NCI-H748 treated with DMSO at 0.1 percent for 48 hours (cell line): ENCODE measurements at places on chromosomes 6 and 20.

DNA sequence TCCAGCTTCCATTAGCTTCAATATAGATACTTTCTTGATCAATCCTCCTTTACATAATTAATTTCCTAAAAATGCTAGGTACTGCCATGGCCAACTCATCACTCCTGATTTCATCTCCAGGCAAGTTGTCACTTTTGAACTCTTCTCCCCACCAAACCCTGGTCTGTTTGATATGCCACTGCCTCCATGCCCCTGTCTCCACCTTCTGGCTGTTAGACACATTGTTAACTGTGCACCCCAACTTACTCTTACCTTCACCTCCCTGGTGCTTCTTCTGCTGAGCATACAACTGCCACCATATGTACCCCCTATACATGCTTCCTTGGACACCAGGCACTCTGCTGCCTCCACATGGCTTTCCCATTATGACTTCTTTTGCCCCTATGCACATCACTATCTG is 21.9 kb upstream of the AIG1 start:
- DNase-seq: no peak

DNA sequence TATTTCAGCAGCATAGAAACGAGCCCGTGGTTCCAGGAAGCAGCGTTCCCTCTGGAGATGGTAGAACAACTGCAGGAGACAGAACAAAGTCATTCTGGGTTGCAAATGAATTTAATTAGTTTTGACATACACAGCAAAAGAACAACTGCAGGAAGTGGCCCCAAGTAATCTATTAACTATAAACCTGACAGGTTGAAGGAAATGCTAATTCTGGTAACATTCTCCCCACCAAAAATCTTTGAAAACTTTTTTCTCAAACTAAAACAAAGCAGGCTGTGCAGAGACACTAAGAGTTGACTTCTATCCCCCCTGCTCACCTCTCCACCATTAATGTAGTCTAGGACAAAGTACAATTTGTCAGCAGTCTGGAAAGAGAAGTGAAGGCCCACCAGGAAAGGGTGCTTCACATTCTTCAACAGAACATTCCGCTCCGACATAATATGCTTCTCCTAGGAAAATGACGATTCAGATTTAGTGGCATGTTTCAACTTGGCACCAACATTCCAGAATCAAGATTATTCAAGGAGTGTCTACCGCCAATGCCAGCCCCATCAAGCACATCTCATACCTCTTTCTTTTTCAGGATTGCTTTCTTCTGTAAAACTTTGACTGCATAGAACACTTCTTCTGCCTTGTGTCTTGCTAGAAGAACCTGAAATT is 120.4 kb upstream of the SLC2A12 start:
- DNase-seq: no peak

DNA sequence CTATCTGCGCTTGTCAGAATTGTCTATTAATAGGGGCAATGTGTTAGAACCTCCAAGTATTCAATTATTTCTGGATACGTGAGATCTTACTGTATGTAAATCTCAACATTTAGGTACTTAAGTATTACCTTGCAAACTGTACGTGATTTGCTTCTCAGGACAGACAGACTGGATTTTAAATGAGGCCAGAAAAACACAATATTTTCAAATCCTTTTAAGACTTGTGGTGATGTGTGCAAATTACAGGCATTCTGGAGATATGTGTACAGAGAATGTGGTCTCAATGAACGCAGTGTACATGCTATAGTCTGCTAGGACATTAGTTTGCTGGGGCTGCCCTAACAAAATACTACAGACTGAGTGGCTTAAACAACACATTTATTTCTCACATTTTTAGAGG is 16.9 kb downstream of the CCR6 start:
- DNase-seq: no peak

- DNase-seq: no peak
These were observed 236.9 kb downstream of the TBXT start for GRCh38 chr6:165930668-165931214.

GRCh38 chr20:36153736-36154699 is 522 bp upstream of the EPB41L1 start:
- peak; percentile 52 for DNase-seq

GRCh38 chr6:105680131-105680530 is 277.2 kb upstream of the PREP start:
- DNase-seq: no peak

DNA sequence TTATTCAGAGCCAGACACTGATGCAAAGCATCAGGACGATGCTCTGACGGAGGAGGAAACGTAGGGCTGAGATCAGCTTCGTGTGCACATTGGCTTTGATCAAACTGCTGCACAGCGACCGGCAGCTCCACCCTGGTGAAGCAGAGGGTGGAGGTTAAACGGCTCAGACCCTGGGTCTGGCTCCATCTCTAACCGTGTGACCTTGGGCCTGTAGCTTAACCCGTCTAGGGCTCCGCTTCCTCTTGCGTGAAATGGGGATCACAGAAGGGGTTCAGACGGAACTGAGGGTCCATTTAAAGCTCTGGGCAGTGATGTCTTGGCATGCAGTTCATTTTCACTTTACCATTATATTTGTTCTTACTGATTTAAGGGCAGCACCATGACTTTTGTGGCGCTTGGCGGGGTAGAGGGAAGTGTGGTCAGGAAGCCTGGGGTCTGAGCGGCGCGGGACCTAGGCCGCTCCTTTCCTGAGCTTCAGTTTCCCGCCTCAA is 644 bp downstream of the RBL1 start:
- DNase-seq: no peak

DNA sequence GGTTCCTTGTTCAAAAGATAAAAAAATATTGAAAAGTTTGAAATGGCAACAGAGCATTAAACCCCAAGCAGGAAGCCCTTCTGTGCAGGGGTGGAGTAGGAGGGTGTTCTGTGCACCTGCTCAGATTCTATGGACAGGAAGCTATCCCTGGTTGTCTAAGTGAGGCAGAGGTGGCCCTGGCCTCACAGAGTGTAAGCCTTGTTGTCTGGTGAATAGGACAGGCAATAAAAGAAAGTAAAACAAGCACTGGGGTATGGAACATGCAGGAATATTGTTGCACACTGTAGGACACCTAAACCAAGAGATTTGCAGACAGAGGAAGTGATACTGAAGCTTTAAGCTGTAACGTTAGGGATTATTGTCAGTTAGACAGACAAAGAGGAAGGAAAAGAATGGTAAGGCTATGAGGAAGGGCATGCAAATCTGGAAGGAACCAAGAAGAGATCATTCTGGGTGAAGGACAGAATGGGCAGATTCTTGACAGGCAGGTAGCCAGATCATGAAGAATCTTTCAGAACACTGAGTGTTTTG is 66.8 kb downstream of the TBC1D7 start:
- no peak for DNase-seq

GRCh38 chr20:33995053-33995831 is 1.5 kb downstream of the RALY start:
- no peak for DNase-seq

DNA sequence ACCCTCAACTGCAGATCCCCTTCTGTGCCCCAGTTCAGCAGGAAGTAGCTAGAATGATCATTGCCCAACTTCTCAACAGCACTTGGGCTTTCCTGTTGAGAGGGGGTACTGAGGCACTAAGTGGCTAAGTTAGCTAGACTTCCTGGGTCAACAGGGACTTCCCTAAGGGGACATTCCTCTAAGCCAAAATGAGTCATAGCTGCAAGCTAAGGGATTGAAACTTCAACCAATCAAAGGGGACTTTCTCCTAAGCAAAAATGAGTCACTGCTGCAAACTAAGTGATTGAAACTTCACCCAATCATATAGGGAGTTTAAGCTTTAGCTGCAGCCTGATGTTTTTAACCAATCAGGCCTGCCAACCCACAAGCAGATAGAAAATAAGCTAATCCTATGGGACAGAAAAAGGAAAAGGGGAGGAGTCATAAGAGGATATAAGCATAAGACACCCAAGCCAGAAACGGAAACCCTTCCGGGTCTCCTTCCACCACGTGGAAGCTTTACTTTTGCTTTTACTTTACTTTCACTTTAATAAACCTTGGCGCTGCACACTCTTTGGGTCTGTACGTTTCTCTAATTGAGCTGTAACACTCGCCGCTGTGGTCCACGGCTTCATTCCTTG is 659.0 kb upstream of the HS3ST5 start:
- no peak for DNase-seq

- no peak for DNase-seq
These were observed 3.5 kb downstream of the VARS1 start for GRCh38 chr6:31792090-31792374.

- DNase-seq: no peak
These were observed 93.4 kb upstream of the DEFB112 start for GRCh38 chr6:50143011-50143719.

GRCh38 chr6:31620586-31621319 is at the start of gene PRRC2A:
Gene PRRC2A (plus strand): TSS chr6:31620715. CDS start chr6:31622790, 2,075 bp downstream.
- DNase-seq: peak; percentile 64

DNA sequence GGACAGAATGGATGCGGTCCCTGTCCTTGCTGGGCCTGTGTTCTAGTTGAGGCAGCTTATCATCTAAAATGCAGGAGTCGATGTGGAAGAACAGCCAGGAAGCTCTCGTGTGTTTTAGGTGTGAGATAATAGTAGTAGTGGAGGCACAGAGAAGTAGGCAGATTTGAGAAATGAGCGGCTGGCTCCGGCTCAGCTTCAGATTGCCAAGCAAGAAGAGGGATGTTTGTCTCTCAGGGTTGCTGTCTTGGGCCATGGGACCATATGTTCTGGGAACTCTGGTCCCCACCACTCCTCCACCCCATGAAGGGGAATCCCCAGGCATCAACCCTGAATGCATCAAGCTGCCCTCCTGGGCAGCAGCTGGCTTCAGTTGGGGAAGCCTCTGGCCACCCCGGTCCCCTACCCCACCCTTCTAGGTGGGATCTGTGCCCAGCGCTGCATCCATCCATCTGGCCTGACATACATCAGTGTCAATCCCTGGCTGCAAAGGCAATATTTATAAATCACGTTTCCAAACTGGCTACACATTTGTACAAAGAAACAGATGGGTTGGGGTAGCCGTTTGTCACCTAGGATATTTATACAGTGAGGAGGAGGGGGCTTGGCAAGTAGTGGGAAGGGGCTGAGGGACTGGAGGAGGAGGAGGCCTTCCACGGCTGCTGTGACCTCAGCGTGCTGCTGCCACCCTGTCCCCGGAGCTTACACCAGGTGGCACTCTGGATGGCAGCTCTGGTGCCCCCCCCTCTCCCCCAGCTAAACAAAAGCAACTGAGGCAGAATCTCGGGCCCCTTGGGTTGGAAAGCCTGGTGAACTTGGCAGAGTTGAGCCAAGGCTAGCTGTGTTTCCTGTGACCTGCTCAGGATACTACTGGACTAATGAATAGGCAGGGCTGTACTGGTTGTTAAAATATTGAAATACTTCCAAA is 64.4 kb downstream of the CD40 start:
- DNase-seq: no peak

DNA sequence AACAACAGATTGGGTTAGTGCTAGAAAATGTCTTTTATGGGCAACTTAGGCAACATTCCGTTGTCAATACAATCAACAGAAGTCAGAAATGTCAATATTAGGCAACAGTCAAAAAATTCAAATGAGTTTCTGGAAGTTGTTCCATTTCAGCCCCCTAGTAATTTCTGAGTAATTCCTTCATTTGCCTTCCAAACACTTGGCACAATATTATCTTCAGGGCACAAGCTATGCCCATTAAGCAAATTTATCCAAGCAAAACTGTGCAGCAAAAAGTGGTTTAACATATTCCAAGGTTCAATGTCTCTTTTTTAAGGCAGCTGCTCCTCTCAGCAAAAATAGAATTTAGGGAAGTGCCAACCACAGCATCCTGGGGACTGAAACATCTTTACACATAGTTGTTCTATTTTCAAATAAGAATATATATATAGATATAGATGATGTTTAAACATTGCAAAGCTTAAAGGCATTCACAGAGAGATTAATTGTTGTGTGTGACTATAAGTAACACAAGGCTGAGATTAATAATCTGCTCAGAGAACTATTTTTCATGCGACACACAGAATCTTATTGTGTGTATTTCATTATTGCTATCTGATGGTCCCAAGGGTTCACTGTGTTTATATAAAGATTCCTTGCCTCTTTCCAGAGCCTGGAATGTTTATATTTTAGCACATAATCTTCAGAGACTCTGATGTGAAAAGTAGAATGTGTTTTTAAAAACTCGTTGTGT is 75.2 kb upstream of the ADTRP start:
- no peak for DNase-seq
